ENCODE measurements at places on chromosomes 5 and 9. TPM values are rescaled to one million over a fixed set of nuclear protein-coding genes. Genes with fewer than 3 reads are reported as not detected.

TAS2R1 gene
- total RNA-seq = not detected

DNA sequence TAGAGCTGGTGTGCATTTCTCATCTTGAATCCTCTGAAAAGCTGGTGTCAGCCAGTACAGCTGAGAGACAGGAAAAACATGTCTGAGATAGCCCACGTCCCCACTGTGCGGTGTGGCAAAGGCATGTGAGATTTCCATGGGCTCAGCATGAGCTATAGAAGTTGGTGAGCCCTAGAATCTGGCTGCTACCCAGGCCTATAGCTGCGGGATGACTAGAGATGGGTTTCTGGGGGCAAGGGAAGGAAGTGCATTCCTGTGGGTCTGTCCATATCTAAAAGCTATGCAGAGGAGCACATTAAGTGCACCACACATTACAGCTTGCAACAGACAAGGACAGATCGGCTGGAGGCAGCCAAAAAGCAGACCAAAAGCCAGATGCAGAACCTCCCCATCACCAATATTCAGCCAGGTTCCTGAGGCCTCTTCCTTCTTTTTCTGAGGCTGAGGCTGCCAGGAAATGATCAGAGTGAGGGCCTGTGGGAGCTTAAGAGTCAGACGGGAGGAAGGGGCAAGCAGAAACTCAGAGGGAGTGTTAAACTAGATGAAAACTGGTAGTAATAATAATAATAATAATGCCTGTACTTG lies 55.8 kb upstream of the RANBP3L start:
- peak; percentile 78 for DNase-seq

IL7R gene
- total RNA-seq = 12.6 TPM

GRCh38 chr9:68714416-68715180 lies 9.6 kb downstream of the PIP5K1B start:
- DNase-seq = no peak

- peak; percentile 54 for DNase-seq
Observed at GRCh38 chr5:135565266-135565665, 13.5 kb downstream of the CXCL14 start.

- peak; percentile 12 for DNase-seq
Observed at GRCh38 chr5:98110791-98111190, 662.7 kb upstream of the RGMB start.

- DNase-seq = no peak
Observed at GRCh38 chr5:83914662-83915418, 194.2 kb upstream of the HAPLN1 start.

SV2C gene
- not detected for total RNA-seq

NR3C1 gene
- 125 TPM for total RNA-seq
